ENCODE measurements at places on chromosomes 12 and 14.

GRCh38 chr12:110343736-110344555, 59.6 kb downstream of the ANAPC7 start:
- DNase-seq = no peak

GRCh38 chr12:108793756-108794441, 62.6 kb upstream of the CORO1C start:
- no peak for DNase-seq

DNA sequence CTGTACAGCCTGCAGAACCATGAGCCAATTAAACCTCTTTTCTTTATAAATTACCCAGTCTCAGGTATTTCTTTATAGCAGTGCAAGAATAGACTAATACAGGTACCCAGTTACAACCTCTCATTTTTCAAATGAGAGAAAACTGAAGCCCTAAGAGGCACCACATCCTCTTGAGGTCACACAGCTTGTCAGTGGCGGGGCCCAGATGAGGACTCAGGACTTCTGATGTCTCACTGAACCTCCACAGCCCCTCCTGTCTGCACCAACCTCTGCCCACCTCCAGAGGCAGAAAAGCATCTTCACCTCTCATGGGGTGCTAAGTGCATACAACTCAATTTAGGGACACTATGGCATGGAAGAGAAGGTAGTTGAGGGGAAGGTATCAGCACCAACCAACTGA, 120.7 kb downstream of the CRACR2A start:
- DNase-seq = no peak

GRCh38 chr12:50188241-50188781, 21.1 kb upstream of the CERS5 start:
- DNase-seq = peak; percentile 45

DNA sequence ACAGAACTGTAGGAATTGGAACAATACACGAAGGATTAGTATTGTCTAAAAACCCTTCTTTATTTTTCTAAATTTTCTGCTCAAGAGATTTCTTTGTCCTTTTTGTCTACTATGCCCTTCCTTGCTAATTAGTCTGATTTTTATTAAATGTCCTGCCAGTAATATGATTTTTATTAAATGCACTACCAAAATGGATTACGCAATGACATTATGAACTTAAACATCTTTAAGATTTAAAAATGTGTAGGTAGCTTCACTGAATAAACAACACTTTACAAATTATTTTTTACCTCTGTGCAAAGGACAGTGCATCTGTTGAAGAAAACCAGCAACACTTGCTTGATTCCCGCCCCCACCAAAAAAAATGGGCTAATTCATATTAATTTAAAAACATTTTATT, 8.2 kb upstream of the PAX9 start:
- no peak for DNase-seq

- DNase-seq = no peak
Measured at GRCh38 chr12:62301799-62302133, 41.6 kb downstream of the USP15 start.

DNA sequence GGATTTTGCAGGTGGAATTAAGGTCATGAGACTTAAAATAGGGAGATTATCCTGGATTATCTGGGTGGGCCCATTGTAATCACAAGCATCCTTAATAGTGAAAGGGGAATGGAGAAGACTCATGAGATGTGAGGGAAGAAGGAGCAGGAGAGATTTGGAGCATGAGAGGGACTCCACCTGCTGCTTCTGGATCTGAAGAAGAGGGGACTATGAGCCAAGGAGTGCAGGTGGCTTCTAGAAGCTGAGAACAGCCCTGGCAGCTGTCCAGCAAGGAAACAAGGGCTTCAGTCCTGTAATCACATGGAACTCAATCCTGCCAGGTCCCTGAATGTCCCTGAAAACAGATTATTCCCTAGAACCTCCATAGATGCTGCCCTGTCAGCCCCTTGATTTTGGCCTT, 67.8 kb downstream of the PELI2 start:
- no peak for DNase-seq

DNA sequence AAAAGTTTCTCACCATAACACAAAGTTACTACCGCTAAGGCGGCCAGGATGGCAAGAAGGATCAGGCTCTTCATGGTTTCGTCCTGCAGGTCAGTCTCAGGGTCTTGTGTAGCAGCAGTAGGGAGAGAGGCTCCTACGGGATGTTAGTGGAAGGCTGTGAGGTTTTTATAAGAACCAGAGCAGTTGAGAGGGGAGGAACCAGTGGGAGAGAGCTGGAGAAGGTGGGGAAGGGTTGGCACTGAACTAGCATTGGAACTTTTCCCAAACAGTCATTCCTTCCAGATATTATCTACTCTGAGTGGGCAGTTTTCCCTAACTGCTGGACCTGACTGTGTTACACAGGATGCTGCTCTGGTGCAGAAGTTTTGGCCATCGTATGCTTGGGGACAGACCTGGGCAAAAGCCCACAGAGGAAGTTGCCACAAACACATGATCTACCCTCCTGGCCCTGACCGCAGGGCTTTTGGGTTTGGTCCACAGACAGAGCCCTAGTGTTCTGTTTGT, at the start of gene MGP:
Gene MGP (minus strand): TSS at position 137 of the 504 bp plus-strand sequence. CDS start 63 bp downstream, at position 74.
- no peak for DNase-seq

DNA sequence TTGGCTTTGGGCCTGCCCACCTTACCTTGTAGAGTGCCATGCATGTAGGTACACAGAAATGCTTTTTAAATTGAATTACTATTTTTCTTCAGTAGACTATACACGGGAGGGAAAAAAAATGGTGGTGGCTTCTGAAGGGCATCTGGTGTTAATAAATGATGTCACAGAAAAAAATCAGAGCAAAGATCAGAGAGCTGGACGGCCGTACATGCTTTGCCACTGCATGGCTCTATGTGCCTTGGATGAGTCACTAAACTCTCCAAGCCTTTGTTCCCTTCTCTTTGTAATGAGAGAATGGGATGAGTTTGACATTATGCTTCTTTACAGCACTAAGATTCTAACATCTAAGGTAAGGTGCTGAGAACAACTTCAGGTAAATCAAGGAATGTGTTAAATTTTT, 376.4 kb upstream of the DDHD1 start:
- DNase-seq = no peak

DNA sequence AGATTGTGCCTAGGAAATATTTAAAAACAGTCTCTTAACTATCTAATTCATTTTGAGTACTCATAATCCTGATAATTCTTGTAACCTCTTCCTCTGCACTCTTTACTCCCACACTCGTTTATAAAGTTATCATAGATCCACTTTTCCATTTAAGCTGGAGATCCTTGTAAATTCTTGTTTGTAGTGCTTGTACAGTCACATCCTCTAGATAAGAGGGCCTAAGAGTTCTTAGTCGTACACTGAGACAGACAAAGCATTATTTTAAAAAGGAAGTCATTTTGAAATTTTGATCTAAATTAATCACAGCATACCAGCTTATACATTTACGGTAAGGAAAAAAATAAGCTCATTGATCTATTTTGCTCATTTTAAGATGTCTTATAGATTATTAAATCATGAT, 42.5 kb downstream of the LMO3 start:
- no peak for DNase-seq

- no peak for DNase-seq
Measured at GRCh38 chr12:92342574-92342973, 196.9 kb upstream of the BTG1 start.

- DNase-seq = no peak
Measured at GRCh38 chr12:15007551-15007950, 34.7 kb downstream of the PDE6H start.

DNA sequence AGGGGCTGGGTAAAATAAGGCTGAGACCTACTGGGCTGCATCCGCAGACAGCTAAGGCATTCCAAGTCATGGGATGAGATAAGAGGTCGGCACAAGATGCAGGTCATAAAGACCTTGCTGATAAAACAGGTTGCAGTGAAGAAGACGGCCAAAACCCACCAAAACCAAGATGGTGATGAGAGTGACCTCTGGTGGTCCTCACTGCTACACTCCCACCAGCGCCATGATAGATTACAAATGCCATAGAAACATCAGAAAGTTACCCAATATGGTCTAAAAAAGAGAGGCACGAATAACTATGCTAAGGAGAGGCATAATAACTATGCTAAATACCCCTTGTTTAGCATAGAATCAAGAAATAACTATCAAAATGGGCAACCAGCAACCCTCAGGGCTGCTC, 46.2 kb upstream of the MAP3K9 start:
- DNase-seq = no peak

GRCh38 chr14:104292084-104292970, 153.9 kb downstream of the KIF26A start:
- no peak for DNase-seq

GRCh38 chr14:20719777-20720176, 25.9 kb upstream of the EDDM3A start:
- no peak for DNase-seq

GRCh38 chr12:47527816-47528215, 178.0 kb downstream of the RPAP3 start:
- DNase-seq = peak; percentile 25

GRCh38 chr12:94266796-94267536, 118.6 kb downstream of the PLXNC1 start:
- DNase-seq = peak; percentile 21

DNA sequence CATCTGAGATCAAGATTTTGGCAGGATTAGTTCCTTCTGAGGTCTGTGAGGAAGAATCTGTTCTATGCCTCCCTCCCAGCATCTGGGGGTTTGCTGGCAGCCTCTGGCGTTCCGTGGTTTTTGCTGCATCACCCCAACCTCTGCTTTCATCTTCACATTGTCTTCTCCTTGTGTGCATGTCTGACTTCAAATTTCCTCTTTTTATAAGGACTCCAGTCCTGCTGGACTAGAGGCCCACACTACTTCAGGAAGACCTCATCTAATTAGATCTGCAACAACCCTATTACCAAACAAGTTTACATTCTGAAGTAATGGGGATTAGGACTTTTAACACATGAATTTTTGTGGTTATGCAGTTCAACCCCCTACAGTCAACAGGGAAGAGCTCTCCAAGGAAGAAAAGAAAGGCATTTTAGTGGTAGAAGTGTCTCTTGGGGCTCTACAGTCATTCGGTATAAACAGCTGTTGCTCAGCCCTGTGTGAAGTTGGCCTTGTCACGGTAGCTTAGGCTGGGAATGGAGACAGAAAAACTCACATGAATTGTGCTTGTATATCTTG, 89.7 kb downstream of the CAND1 start:
- DNase-seq = peak; percentile 98

GRCh38 chr12:121365416-121366062, 13.3 kb upstream of the ANAPC5 start:
- no peak for DNase-seq

GRCh38 chr12:52306731-52307130, 14.5 kb downstream of the KRT83 start:
- no peak for DNase-seq

- no peak for DNase-seq
Measured at GRCh38 chr12:63220921-63221320, 69.9 kb upstream of the AVPR1A start.

DNA sequence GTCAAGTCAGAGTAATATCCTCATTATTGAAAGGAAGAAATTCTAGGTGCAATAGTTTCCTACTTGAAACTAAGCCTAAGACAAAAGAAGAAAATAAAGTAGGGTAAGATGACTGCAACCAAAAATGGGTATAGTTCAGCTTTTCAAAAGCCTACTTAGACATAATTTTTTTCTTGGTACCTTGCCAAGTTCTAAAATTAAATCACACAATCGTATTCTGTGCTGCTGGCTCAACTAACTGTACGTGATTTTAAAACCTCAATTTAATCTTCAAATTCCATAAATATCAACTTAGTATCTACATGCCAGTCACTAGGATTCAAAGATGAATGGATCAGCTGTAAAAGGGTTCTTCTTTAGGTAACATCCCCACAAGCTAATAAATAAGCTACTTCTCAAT, 56.9 kb downstream of the SCAF11 start:
- DNase-seq = no peak
